GM03348 (cell line): ENCODE measurements at places on chromosomes 2 and 18.

GRCh38 chr2:69453475-69454129, 16.4 kb upstream of the NFU1 start:
- no peak for DNase-seq

DNA sequence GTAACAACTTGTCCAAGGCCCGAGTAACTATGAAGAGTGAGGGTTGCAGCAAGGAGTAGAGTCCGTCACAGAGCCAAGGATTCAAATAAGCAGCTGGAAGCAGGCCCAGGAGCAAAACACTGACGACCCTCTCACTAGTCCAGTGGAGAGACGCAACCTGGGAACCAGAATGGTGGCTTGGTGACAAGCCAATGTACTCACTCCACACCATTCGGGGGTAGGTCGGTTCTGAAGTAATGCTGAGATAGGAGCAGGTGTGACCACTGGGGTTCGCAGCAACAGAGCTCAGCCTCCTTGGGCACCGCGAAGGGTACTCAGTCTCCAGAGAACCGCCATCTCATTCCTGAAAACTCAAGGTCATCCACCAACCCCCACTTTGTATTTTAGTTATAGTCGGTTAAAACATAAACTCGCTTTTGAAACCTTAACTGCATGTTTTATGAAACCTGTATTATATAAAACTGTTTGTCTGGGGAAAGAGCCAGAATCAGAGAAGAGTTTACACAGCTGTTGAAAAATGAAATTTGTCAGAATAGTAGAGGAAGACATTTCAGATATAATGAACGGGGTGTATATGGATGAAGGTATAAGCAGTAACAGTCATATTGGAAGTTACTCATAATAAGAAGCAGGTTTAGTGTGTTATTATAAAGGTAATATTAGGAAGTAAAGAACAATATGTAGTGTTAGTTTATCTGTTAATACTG, 8.6 kb downstream of the ANKRD62 start:
- DNase-seq: no peak

- peak; percentile 44 for DNase-seq
These were observed 212.7 kb upstream of the SLC14A2 start for GRCh38 chr18:45402485-45403056.

DNA sequence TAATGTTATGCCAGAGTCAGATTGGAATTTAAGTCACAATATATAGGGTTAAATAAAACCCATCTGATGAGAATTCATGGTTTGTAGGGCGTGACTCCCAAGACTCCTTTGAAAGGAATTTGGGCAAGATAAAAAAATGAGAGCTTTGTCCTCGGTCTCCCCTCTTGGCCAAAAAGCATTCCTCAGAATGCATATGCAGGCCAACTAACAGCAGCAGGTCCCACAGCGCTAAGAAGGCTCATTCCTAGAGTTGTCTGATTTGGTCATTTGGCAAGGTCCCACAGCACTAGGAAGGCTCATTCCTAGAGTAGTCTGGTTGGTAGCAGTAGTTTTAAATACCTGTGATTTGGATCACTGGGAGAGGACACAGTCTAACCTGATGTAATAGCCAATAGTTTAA, 106.3 kb upstream of the B3GNT2 start:
- no peak for DNase-seq

DNA sequence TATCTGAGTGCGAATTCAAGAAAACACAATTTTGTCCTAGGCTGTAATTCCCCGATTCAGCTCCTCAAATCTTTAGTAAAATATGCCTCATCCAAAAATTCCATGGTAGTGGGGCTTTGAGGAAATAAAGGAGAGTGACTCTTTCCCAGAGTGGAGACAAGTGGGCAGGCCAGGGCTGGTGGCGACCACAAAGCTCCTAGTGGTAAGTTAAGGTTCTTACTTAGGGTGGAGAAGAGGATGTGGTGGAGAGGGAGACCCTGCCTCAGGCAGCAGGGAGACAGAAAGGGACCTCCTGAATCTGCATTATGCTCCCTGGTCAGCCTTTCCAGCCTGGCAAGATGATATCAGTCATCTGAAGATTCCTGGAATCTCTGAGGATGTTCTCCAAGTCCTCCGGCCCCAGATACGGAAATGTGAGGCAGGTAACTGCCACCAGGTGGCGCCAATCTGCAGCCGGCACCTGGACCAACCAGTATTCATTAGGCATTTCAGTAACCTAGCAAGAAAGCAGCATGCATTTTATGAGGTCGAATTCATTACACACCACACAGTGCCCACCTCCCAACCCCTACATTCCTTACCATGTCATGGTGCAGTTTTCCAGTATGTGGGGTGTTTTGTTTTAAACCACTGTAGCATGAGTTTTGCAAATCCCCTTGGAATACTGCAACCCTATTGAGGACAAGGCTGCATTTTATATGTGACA, 106.4 kb downstream of the POLE4 start:
- peak; percentile 66 for DNase-seq

DNA sequence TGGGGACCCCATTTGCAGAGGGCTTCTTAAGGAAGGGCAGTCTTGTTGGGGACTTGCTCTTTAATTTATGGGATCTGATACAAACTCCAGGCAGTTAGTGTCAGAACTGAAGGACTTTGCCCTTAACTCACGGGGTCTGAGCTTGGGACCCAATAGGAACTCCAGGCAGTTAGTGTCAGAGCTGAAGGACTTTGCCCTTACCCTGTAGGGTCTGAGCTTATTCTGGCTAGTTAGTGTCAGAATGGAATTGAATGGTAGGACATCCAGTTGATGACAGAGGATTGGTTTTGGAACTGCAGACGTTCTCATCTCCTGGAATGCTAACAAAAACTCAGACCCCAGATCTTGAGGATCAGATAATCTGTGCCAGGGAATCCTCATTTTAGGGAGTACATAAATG, 256.9 kb upstream of the COPS8 start:
- no peak for DNase-seq

DNA sequence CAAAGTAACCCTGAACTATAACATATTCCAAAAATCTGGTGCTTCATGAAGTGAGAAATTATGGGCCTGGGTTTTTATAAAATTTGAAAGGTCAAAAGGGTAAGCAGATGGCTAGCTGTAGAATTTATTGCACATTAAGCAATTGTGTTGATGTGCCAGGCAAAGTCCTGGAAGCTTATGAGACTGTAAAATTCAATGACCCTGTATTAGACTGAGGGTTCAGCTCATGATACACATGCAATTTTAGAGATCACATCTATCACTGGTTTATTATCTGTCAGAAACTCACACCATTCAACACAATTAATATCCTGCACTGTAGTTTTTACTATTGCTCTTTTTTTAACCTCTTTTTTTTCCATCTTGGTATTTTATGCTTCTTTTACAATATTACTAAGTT, 1162.6 kb upstream of the SLC39A10 start:
- DNase-seq: no peak

DNA sequence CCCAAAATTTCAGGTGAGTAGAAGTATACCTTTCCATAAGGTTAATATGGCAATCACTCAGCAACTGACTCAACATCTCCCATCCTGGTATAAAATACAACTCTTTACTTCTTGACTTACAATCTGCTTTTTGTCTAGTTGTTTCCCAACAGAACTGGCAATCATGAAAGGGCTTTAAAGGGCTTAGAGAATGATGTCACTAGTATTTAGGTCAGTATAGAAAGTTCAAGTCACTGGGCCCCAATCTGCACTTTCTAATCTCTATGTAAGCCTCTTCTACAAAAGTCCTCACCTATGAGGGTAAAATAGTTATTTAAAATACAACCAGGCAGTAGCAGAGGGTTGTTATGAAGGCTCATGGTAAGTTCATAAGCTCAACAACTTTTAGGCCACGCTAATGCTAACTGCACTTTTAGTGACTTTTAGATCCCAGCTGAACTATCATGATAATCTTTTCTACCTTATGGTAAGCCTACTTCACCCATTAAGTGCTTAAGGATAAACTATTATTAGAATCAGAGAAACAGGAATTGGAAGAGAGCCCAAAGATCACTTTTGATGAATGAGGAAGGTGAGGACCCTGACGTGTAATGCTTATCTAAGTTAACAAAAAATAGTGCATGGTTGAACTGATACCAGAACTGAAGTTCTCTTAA, 79.6 kb downstream of the GORASP2 start:
- no peak for DNase-seq

GRCh38 chr18:8705238-8705960, at the start of gene MTCL1:
TSS of gene MTCL1 (plus strand) at chr18:8705556. CDS start at chr18:8705661, 105 bp downstream.
- DNase-seq: peak; percentile 91

GRCh38 chr2:167404627-167405284, 516.5 kb downstream of the XIRP2 start:
- DNase-seq: no peak

DNA sequence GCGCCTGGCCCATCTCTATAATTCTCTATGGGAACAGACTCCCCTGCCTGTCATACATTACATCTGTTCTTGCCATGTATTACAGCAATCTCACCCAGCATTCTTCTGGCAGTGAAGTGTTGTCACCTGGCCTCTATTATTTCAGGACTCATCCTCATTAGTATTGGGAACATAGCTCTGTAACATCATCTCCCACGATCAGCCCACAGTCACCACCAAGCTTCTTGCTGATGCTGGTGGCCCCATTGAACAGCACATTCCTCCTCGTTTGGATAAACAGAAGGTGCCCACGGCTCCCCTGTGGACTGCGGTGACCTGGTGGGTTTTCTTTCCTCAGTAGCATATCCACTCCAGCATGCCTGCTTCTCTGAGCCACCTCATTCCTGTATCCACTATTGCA, 21.5 kb downstream of the CHCHD5 start:
- DNase-seq: no peak

GRCh38 chr2:207881902-207882301, 112.2 kb upstream of the FZD5 start:
- DNase-seq: no peak

- no peak for DNase-seq
These were observed 394.6 kb upstream of the LRATD1 start for GRCh38 chr2:14237902-14238301.

DNA sequence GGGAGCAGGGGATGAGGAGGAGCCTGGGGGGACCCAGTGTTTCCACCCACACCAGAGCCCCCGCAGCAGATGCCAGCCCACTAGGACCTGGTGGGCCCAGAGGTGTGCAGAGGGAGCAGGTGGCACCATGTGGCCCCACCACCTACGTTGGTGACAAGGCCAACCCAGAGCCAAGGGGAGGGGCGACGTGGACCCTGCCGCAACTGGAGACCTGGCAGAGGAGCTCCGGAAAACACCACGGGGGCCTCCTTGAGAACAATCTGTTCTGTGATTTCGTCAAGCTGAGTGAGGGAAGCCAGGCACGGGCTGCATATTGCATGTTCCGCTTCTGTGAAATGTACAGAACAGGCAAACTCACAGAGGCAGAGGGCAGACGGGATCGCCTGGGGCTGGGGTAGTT, 49.1 kb upstream of the GPC1 start:
- no peak for DNase-seq

- no peak for DNase-seq
These were observed 83.1 kb downstream of the SDC1 start for GRCh38 chr2:20141806-20142205.

- peak; percentile 89 for DNase-seq
These were observed 129.8 kb upstream of the TANK start for GRCh38 chr2:161030260-161031063.

DNA sequence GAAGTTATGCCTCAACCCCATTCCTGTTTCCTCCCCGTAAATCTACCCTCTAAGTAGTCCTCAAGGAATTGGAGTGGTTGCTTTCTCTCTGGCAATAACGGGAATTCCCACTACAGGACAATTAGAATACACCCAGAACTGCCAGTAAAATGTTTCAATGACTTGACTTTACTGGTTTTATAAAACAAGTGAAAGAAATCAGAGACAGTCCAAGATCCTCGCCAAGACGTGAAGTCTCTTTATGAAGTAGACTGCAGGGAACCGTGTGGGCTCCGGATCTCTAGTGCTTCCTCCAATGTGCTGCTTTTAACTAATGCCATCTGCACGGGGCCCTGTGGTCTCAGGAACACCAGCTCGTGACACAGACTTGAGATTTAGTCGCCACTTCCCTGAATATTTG, 101.4 kb downstream of the CPO start:
- no peak for DNase-seq

DNA sequence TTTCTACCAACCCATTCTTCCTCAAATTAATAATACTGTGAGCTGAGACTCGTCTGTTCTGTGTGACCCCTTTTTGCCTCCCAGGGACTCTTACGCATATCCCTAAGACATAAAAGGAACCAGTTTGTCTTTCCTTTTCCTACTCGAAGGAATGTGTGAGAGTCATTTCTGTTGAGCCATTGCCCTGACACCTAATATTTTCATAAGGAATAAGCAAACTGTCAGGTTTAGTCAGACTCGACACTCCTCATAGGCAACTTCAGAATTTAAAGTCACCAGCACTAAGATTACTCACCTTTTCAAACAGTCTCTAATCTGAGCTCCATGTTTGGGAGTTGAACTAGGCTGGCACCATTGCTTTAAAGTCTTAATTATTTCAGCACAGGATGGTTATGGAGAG, 305.5 kb downstream of the IKZF2 start:
- peak; percentile 22 for DNase-seq

GRCh38 chr18:49362431-49362830, 98.0 kb downstream of the DYM start:
- no peak for DNase-seq

GRCh38 chr2:172397148-172397834, 30.1 kb upstream of the ITGA6 start:
- peak; percentile 66 for DNase-seq

DNA sequence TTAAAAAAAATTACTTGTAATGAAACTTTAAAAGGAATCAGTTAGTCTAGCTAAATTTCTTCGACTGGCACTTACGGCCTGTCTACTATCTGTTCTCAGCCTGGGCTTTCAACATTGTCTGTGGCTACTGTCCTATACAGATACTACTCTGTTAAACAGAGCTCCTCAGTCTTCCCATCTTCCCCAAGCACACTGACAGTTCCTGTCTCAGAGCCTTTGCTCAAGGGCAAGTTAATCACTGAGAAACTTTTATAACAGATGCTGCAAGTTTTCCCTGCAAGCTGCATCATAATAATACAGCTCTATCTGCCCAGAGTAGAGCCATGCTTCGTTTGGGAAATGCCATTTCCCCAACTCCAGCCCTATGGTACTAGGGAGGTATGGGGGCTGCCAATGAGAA, 11.3 kb upstream of the YPEL5 start:
- DNase-seq: no peak

DNA sequence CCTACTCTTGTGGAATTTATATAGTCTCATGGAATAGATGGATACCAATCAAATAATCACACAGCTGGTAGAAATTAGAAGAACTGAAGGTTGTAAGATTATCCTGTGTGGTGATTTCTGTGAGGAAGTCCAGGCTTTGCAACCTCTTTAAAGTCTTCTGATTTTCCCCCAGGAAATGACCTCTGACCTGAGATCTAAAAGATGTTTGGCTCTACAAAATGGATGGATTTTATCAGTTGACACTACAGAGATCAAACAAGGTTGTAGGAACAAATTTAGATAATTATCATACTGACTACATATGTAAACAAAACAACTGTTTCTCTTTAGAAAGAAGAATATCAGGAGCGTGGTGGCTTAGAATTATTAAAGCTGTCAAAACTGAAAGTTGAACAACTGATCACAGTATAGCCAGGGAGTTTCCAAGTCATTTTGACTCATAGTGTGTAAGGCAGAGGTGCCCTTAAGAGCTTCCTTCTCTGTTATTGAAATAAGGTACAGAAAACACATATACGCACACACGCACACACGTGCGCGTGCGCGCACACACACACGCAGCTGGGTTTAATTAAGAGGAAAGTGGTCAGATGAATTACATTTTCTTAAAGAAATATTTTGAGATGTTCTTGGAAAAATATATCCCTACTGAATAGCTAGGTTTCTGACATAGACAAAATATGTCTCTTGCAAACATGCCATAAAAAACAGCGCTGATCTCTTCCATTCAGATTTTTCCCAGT, 35.5 kb upstream of the PELI1 start:
- no peak for DNase-seq

- DNase-seq: no peak
These were observed 386.2 kb downstream of the PTH2R start for GRCh38 chr2:208792766-208793165.
